ENCODE measurements at places on chromosomes 1 and 21.
A peak's percentile ranks its signal among the peaks of the same experiment; 100 is the strongest.

GRCh38 chr1:46448109-46448911, 41.3 kb upstream of the DMBX1 start:
- DNase-seq = no peak

DNA sequence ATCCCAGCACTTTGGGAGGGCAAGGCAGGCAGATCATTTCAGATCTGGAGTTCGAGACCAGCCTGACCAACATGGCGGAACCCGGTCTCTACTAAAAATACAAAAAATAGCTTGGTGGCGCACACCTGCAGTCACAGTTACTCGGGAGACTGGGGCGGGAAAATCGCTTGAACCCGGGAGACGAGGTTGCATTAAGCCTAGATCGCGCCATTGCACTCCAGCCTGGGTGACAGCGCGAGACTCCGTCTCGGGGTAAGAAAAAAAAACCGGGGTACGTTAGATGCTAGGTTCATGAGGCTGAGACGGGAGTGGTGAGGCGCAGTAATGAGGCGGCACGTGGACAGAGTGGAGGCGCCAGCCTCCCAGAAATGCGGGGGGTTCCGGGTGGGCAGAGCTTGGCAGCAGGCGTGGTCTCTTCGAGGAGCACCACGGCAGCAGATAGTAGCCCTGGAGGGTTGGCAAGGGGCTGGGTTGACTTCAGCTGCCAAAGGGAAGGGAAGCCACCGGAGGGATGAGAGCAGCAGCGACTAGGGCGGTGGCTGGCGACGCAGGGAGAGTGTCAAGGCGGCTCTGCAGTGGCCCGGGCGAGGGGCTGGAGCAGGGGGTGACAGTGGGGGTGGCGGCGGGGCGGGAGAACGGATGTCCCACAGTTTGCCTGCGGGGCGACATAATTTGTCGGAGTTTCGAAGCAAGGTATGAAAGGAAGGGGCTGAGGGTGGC, 832 bp downstream of the MRPL20 start:
- DNase-seq = peak; percentile 35

- no peak for DNase-seq
These were observed 61.2 kb upstream of the ABCG1 start for GRCh38 chr21:42157606-42158310.

DNA sequence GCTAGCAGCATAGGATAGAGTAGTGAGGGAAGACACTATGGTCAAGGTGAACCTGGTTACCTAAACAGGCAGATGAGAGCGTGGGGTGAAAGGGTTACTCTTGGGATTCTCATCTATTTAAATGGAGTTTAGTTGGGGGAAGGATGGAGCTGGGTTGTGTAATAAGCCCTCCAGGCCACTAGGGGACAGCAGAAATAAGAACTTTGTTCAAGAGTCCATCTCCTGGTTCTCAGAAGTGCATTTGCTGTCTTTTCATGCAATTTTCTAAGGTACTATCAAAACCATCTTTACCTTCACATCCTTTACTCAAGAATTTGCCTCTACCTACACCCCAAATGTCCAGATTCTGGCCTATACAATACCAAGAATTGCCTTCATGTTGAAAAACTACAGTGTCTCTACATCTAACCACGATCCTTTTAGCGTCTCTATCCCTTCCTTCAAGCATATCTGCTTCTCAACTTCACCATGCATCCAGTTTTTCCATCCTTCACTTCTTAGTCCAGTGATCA, 28.0 kb downstream of the SLAMF1 start:
- peak; percentile 63 for DNase-seq

DNA sequence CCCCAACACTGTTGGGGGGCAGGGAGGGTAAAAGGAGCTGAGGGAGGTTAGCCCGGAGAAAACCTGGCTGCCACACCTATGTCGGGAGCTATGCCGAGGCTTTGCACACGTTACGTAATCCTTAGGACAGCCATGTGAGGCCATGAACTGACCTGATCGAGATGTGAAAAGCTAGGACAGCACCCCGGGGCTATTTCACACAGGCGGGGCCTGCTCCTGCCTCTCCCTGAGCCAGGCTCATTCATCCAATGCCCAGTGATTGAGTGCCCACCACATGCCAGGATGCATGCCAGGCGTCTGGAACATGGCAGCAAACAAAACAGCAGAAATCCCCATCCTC, 30.2 kb downstream of the LDLRAP1 start:
- DNase-seq = no peak

- DNase-seq = no peak
These were observed 62.3 kb upstream of the COL24A1 start for GRCh38 chr1:86218859-86219258.

DNA sequence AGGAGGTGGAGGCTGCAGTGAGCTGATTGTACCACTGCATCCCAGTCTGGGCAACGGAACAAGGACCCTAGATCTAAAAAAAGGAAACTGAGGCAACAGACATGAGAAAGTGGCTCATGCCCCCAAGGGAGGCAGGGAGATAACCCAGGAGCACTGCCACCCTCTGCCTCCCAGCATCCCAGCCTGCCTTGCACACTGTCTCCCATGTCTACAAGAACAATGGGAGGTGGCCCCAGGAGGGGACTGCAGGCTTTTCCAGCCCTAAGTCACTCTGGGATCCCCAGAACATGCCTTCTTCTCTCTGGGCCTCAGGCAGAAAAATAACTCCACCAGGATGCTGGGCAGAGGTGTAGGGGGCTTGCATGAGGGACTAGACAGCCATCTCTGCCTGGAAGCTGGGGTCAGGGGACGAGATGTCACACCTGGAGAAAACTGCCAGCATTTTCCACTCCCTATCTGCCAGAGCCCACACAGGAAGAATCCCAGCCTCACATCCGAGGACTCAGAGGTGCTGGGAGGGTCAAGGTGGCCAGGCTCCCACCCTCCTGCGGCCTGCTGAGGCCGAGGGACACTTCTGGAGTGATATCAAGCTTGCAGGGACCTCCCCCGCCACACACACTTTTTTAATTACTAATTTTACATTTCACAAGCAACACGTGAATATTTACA, 21.4 kb downstream of the RUNX3 start:
- DNase-seq = no peak

DNA sequence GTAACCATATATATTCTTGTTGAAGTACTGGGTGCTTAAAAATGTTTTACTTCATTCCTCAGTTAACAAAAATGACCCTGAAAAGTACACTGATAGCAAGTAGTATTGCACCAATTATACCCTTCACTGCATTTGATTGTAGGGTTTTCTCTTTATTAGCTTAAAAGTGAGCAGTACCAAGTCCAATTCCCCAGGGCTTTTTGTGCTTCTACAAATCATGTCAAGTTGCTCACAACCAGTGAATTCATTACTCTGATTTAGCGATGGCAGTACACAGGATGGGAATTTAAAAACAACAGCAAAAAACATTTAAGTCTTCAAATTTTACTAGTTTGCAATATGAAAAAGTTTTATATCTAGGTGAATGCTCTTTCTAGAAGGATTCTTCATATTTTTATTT, 436.4 kb downstream of the PTBP2 start:
- DNase-seq = no peak

DNA sequence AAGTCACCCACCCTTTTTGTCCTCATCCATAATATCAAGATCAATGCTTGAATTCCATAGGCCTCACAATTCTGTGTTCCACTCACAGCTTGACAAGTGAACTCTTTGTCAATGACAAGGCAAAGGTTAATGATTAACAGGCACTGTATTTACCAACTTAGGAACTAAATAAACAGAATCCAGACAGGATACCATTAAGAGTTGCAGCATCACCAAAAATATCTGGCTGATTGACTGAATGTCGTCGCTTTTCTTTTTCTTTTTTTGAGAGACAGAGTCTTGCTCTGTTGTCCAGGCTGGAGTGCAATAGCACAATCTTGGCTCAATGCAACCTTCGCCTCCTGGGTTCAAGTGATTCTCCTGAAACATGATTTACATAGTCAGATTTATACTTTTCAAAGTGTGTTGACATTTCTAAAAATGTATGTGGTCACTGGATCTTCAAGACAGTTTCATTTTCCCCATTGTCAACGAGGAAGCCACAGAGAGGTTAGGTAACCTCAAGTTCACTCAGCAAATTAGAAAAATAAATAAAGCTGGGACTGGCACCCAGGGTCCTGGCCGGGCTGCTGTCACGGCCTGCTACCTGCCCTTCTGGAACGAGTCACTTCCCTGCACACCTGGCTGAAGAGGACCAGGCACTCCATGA, 81.0 kb downstream of the PDE9A start:
- peak; percentile 10 for DNase-seq
